Calu3 (cell line): ENCODE measurements at places on chromosomes 6 and 20. TPM values are rescaled to one million over a fixed set of nuclear protein-coding genes. Genes with fewer than 3 reads are reported as not detected.

PEX6 gene
- 27.8 and 28.4 TPM in 2 replicates for total RNA-seq

IL17F gene
- total RNA-seq, result not detected in 2 replicates

FUT9 gene
- 1.9 and 2.0 TPM in 2 replicates for total RNA-seq

HLA-DOA gene
- 1.7 and 4.1 TPM in 2 replicates for total RNA-seq

KCNS1 gene
- 10.4 and 10.7 TPM in 2 replicates for total RNA-seq

TEAD3 gene
- 27.3 and 28.3 TPM in 2 replicates for total RNA-seq

NRSN1 gene
- total RNA-seq, result 0.14 TPM in 1 of 2 replicates, not detected in the other

RBM24 gene
- 0.47 and 1.1 TPM in 2 replicates for total RNA-seq

OR14J1 gene
- not detected in 2 replicates for total RNA-seq

SNRPB gene
- total RNA-seq, result 208 and 215 TPM in 2 replicates

SPATS1 gene
- not detected in 2 replicates for total RNA-seq

TFAP2A gene
- 74.7 and 77.0 TPM in 2 replicates for total RNA-seq

PRL gene
- total RNA-seq, result not detected in 2 replicates

MEI4 gene
- 0.07 and 0.09 TPM in 2 replicates for total RNA-seq

CBLN4 gene
- total RNA-seq, result not detected in 2 replicates

BTN1A1 gene
- total RNA-seq, result not detected in 2 replicates
